ENCODE measurements at places on chromosomes 5 and 9.

DNA sequence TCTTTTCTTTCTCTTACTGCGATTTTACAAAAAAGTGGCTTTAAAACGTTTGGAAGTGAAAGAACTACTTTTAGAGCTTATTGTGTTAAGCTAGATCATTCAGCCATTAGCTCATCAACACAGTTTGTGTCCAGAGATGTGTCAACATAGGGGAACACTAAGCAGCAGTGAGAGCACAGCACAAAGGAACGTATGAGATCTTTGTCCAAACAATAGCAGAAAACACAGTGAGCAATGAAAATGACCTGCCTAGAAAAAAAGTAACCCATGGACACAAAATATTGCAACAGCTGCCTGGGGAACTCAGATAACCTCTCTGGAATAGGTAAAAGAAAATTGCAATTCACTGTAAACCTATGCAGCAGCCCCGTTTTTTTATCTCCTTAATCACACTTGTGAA lies 372.5 kb downstream of the ARHGEF28 start:
- no peak for DNase-seq

DNA sequence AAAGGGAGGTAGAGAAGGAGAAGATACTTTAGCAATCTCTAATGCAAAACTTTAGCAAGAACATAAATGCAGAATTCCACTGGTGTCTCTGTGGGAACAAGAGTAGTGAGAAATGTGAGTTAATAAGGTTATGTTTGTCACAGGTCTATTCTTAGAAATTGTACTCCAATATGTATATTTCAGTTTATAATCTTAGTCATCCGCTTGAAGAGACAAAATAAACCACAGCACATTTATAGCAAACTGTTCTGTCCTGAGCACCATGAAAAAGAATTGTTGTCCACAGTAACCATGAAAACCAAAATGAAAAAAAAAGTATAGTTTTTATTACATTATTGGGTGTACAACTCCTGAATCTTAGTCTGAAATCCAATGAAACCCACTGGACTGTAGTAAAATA lies 93.6 kb upstream of the TSLP start:
- no peak for DNase-seq

GRCh38 chr9:8651070-8651845 lies 851.7 kb upstream of the DMAC1 start:
- no peak for DNase-seq

DNA sequence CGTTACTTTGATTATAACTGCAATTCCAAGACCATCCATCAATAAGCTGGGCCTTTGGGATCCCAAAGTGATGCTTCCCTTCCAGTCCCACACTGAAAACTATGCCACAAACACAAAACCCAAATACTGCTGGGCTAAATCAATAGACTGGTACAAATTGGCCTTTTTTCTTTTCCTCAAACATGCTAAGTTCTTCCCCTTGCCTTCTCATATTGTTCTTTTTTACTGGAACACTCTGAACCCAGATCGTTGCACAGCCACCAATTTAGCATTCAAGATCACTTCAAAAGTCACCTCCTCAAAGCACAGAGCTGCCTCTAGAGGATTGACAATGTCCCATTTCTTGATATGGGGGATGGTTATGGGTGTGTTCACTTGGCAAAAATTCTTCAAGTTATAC lies 66.0 kb downstream of the ACTL7B start:
- no peak for DNase-seq

- no peak for DNase-seq
Measured at GRCh38 chr5:73740274-73740790, 114.3 kb downstream of the ARHGEF28 start.

DNA sequence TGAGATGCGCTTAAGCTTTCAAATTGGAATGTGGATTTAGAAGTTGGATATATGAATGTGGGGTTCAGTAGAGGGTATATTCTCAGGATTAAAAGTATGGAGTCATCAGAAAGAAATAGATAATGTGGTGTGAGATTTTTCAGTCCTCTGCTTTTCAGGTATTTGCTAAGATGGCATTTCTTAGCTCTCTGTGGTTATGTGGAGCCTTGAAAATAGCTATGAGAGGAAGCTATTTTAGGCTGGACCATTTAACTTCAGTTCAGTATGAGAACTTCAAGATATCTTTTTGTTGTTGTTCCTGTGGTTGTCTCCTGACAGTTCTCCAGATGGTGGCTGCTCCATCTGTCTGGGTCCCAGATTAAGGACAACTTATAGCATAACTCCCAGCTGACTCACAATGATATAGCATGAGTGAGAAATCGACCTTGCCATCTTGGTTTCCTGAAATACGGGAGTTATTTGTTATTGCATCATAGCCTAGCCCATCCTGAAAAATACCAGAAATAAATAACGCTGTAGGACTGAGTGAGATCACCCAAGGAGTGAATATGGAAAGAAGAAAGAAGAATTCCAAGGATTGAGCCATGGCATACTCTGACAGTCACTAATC lies 461.5 kb downstream of the ANXA1 start:
- DNase-seq: no peak

- DNase-seq: no peak
Measured at GRCh38 chr5:84202136-84202535, 182.5 kb downstream of the EDIL3 start.

- no peak for DNase-seq
Measured at GRCh38 chr9:81035171-81035570, 654.2 kb downstream of the TLE1 start.

DNA sequence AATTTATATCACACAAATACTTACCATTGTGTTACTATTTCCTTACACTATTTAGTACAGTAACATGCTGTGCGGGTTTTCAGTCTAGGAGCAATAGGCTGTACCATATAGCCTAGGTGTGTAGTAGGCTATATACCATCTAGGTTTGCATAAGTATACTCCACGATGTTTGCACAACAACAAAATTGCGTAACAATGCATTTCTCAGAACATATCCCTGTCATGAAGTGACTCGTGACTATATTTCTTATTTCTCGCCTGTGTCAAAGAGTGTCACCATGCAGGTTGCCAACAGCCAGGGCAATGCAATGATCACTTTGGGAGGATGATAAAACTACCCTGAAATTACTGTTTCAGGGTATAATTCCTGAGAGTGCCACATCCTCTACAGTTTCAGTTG lies 65.6 kb upstream of the CD180 start:
- DNase-seq: no peak

- DNase-seq: no peak
Measured at GRCh38 chr9:121782514-121783110, 131.2 kb downstream of the DAB2IP start.

DNA sequence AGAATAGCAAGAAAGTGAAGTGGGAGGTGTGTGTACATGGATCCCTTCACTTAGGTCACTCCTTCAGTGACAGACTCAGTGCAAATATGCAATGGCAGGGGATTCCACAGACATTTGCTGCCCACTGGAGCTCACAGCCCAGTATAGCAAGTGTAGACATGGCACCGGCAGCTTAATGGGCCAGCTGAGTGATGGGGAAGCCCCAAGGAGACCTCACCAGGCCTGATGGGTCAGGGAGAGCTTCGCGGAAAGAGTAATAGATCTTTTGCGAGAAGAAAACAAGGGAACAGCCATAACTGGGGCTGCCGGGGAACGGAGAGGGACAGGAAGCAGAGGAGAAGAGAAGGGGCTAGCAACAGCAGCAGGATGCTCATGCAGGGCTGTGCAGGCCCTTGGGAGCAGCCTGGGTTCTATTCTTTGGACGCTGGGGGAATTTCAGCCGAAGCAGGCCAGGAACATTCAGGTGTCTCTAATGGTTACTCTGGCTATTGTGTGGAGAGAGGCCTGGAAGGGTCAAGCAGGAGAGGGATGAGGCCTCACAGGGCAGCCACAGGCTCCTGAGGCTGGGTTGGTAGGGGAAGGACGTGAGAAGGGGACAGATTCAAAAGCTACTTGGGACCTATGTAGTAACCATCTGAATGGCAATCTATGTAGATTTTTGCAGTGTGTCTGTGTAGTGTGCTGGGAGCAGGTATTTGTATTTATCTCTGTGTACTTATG lies 27.0 kb downstream of the TCF7 start:
- no peak for DNase-seq

- DNase-seq: no peak
Measured at GRCh38 chr5:16615741-16616535, 859 bp downstream of the RETREG1 start.

GRCh38 chr5:173530547-173530946 lies 85.9 kb downstream of the BOD1 start:
- DNase-seq: no peak

GRCh38 chr5:91122651-91123050 lies 260.5 kb downstream of the ARRDC3 start:
- DNase-seq: no peak

- DNase-seq: no peak
Measured at GRCh38 chr5:139739150-139739974, 56.2 kb upstream of the PSD2 start.

GRCh38 chr9:94697972-94698581 lies 28.4 kb upstream of the AOPEP start:
- DNase-seq: no peak

DNA sequence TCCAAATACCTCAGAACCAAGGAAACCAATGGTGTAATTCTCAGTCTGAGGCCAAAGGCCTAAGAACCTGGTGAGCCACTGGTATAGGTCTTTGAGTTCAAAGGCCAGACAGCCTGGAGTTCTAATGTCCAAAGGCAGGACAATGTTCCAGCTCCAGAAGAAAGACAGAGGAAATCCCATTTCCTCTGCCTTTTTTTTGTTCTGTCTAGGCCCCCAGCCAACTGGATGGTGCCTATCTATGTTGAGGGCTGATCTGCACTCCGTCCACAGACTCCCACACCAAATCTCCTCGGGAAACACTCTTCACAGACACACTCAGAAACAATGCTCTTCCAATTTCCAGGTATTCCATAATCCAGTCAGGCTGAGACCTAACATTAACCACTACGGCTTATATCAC lies 30.1 kb downstream of the FNIP1 start:
- DNase-seq: no peak

- no peak for DNase-seq
Measured at GRCh38 chr5:180799902-180800801, 2.5 kb downstream of the MGAT1 start.

- no peak for DNase-seq
Measured at GRCh38 chr9:113548221-113549041, 84.9 kb downstream of the RGS3 start.
